ENCODE measurements at places on chromosomes 7 and 10. TPM values are rescaled to one million over a fixed set of nuclear protein-coding genes. Genes with fewer than 3 reads are reported as not detected.

CAMK2B gene
- total RNA-seq, result not detected

FLNC gene
- not detected for total RNA-seq

CHST15 gene
- total RNA-seq, result not detected

RAMP3 gene
- not detected for total RNA-seq

HTRA1 gene
- not detected for total RNA-seq

MRLN gene
- total RNA-seq, result not detected

HOXA7 gene
- not detected for total RNA-seq

NCF1 gene
- 0.30 TPM for total RNA-seq

HACD1 gene
- total RNA-seq, result 0.93 TPM

DENND2A gene
- total RNA-seq, result not detected

NEURL1 gene
- total RNA-seq, result 2.5 TPM

PGAM2 gene
- total RNA-seq, result not detected

CALU gene
- total RNA-seq, result 28.2 TPM

CDC14C gene
- total RNA-seq, result not detected
